ENCODE measurements at places on chromosomes 16 and 17.

DNA sequence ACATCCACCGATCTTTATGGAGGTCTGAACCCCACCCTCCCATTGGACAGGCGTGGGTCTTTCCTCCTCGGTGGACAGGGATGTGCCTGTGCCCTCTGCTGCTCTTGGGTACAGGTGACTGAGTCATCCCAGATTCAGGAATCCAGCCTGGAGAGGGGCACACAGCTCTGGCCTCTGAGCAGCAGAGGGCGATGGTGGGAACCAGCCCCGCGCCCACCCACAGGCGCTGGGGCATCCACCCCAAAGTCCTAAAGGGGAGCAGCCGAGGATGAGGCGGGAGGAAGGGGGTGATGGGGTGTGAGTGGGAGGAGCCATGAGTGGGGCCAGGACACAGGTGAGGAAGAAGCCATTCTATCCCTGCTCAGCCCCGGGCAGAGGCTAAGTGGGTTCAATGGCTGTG is 35.0 kb downstream of the ENGASE start:
- no peak for DNase-seq

GRCh38 chr17:18910881-18911280 is 41.1 kb upstream of the SLC5A10 start:
- DNase-seq, result no peak

GRCh38 chr17:56136301-56136700 is 17.0 kb upstream of the ANKFN1 start:
- DNase-seq, result no peak

DNA sequence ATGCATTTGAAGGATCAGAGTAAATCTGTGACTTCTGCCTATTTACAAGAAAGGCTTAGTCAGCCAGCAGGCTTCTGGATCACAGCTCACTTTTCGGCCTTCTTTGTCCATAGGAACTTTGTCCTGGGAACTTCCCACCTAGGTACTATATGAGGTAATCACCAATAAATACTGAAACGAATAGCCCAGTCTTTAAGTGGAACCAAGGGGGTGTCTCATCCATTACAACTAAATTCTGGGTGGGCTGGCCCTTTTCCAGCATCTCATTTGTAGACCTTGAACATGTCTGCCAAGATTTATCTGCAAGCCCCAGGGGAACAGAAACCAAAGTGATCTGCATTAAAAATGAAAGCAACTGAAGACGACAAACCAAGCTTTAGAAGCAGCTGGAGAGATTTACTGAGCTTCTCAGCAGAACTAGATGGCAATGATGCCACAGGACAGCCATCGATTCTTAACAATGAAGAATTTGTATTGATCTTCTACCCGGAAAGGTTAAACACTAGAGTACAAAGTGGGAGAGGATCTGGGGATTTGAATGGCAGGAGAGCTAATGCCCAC is 55.5 kb downstream of the SNX11 start:
- DNase-seq, result no peak

DNA sequence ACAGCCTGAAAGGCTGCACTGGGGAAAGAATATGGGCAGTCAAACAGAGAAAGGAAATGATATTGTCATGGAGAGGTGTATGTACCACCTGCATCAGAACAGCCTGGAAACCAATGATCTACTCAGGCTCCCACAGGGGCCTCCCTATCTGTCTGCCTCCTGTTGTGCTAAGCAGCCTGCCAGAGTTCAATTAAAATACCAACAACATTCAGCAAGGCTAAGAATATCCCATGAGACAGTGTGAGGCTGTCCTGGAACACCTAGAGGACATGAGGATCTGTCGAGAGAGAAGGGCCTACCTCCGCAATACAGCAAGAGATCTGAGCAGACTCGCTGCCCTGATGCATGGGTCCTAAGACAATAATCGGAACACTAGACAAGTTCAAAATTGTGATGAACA is 8.4 kb downstream of the FXR2 start:
- DNase-seq, result no peak

DNA sequence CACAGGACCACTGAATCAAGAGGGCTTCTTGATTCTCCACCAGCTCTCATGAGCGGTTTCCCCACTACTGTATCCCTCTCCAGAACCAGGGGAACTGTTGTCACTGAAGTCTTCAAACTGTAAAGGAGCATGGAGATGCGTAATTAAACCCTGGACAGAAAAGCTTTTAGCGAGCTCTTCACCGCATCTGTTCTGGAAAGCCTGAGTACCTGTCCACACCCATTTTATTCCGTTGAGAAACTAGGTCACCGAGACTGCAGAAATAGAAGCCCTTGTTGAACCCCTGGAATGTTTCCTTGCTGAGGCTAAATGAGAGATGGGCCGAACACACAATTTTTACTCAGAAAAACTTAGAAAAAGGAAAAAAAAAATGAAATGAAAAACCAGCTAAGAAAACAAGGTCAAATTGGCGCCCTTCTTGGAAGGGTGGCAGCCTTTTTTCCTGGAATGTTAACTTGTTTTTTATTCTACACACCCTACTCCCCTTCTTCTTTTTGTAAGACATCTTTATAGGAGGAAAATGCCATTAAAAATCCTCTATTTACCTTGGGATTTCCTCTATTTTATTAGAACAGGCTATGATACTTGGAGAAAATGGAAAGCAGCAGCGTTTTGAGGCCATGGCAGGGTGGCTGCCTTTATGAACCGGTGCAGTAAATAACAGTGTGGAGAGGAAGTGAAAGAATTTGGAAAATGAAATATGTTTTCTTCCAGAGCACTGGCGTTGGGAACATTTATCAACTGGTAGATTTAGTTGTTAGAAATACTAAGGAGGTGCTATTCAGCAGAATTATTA is 52.6 kb upstream of the CRISPLD2 start:
- no peak for DNase-seq

DNA sequence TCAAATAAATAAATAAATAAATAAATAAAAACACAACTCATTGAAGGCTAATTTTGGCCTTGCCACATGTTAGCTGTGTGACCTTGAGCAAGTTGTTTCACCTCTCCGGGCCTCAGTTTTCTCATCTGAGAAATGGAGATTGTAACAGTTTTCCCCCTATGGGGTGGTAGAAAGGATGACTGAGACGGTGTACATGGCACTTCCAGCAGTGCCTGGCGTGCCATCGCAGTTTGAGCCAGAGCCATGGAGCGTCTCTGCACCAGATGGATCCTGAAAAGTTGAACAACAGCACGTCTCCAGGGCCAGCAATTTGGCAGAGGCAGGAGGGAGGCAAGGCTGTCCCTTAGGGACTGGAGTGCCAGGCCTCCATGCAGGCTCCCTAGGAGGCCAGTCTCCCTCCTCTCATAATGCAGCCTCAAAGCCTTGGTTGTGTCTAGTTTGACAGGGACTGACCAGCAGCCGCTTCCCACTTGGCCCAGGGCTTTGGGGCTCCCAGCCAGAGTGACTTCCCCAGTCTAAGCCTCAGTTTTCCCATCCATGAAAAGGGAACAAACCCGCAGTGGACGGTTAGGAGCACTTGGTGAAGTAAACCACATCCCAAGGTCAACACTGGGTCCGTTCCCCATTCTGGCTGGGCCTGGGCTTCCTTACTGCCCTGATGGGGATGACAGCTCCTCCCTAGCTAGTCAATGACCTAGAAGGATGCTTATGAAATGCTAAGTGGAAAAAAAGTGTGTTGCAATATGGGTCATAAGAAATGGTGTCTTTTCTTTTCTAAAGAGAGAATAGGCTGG is 19.3 kb downstream of the SOCS1 start:
- no peak for DNase-seq

DNA sequence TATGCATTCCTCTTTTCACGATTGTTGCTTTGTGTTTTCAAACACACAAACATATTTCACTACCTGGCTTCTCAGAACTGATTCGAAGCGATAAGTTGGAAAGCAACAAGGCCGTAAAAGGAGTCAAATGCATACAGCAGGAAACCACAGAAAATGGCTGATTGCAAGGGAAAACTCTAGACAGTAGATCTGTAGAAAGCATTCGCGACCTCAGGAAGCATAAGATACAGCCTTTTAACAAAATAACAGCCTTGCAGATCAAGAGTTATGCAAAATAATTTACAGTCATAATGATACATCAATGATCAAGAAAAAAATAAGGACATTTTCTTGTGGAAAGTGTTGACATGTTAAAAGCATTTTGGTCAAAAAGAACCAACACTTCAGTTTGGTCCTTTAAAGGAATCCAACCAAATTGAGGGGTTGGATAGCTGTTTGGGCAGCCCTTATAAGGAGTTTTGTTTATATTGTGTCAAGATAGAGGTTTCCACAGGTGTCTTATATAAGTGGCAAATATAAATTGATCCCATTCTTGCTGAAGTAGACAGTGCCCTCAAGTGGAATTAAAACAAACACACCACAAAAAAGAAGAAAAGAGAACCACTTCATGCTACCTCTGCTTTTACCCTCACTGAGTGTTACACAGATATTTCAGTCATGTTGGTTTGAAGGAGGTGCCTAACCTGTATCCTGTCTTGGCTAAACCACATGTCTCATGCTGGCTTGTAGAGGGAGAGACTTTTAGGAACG is 5.5 kb downstream of the CYLD start:
- peak; percentile 25 for DNase-seq
